ENCODE measurements at places on chromosomes 4 and X.

GRCh38 chr4:38290914-38291313 is 330.7 kb downstream of the PTTG2 start:
- no peak for DNase-seq

DNA sequence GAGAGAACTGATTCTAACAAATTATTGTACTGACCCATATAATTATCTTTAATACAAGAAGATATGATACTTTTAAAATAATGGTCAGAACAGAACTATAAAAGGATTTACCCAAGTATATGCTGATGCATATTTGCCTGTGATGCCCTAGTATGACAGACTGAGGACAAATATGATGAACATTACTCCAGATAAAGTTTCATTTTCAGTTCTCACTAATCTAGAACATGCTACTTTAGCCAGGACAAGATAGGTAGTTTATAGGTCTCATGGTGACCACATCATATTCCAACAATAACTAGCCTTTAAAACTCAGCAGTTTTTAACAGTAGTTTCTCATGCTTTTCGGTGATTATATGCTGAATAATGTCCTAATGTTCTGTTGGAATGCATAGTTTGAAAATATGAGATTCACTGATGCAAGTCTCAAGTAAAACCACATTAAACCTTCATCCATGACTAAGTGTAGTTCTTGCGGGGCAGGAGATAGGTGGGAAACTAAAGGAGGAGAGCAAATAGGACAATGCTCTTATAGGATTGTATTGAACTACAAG is 295.2 kb upstream of the AGA start:
- DNase-seq: no peak

GRCh38 chr4:94406668-94407437 is 44.9 kb upstream of the PDLIM5 start:
- DNase-seq: peak; percentile 26

GRCh38 chrX:50913520-50913919 is 3.0 kb downstream of the BMP15 start:
- DNase-seq: no peak

GRCh38 chr4:11338956-11339782 is 89.5 kb downstream of the HS3ST1 start:
- DNase-seq: no peak

DNA sequence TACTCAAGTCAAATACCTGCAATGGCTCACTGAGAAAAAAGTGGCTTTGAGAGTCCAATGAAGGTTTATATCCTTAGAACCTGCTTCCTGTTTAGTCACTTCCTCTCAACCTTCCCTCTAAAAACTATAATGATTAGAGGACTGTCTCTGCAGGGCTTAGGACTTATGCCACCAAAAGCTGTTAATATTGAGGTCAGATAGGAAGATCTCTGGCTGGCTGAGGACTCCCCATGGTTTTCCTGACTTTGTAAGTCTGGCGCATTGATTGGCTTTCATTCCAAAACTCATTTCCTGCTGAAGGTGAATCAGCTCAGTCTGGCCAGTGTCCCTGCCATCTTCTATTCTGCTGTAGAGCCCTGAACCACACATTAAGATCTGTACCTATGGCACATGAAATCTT is 140.9 kb upstream of the ANK2 start:
- DNase-seq: no peak

- no peak for DNase-seq
These were observed 16.4 kb downstream of the MBNL3 start for GRCh38 chrX:132472397-132472796.

GRCh38 chr4:93061826-93062225 is 758.1 kb downstream of the GRID2 start:
- no peak for DNase-seq

GRCh38 chrX:9071031-9071650 is 37.2 kb upstream of the FAM9B start:
- DNase-seq: no peak

DNA sequence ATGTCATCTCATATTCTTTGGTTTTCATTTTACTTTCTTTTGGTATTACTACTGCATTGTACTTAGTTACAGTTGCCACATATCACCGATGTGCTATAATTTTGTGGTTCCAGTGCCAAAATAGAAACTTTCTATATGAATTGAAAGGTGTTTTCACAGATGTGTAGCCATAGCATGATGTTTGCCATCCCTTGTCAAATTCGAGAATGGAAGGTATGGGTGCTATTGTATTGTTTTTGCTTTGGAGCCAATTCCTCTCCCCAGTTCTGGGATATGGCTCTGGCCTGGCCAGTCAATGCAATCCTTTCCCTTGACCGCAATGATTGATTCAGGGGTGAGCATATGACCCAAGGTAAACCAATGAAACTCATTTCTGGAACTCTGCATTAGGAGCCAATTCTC is 86.2 kb upstream of the RPS6KA3 start:
- no peak for DNase-seq

DNA sequence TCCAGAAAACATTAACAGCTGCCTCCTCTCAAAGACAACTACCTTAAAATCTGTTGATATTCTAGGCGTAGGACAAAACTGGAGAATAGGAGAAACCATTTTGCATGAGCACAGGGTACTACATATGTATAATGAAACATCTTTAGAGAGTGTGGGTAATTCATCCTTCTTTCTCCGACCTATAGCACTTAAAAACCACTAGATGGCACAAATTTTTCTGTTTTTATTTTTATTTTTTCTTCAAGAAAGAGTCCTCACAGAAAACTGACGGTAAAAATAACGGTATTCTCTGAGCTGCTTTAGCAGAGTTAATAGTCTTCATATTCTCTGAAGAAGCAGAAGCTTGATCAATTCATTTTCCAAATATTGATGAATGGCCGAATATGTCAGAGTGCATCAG is 14.6 kb downstream of the SMIM31 start:
- no peak for DNase-seq

DNA sequence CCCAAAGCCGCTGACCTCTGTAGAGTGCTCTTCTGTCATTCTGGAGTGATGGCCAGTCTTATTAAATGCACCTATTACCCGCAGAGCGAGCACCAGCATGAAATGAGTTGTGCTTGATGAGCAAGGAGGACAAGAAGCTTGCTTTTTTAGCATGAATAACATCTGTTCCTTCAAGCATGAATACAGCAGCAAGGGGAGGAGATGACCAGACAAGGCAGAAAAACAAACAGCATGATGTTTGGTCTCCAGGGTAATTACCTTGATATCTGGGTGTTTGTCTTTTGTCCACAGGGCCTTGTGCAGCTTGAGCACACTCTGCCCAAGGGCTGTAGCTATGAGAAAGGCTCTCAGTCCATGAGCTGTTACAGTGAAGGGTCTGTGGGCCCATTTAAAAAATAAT is 324.8 kb upstream of the DDX53 start:
- DNase-seq: no peak

GRCh38 chr4:158243071-158243470 is 32.8 kb downstream of the TMEM144 start:
- DNase-seq: no peak

- no peak for DNase-seq
These were observed 92.1 kb downstream of the SCD5 start for GRCh38 chr4:82706349-82707000.

DNA sequence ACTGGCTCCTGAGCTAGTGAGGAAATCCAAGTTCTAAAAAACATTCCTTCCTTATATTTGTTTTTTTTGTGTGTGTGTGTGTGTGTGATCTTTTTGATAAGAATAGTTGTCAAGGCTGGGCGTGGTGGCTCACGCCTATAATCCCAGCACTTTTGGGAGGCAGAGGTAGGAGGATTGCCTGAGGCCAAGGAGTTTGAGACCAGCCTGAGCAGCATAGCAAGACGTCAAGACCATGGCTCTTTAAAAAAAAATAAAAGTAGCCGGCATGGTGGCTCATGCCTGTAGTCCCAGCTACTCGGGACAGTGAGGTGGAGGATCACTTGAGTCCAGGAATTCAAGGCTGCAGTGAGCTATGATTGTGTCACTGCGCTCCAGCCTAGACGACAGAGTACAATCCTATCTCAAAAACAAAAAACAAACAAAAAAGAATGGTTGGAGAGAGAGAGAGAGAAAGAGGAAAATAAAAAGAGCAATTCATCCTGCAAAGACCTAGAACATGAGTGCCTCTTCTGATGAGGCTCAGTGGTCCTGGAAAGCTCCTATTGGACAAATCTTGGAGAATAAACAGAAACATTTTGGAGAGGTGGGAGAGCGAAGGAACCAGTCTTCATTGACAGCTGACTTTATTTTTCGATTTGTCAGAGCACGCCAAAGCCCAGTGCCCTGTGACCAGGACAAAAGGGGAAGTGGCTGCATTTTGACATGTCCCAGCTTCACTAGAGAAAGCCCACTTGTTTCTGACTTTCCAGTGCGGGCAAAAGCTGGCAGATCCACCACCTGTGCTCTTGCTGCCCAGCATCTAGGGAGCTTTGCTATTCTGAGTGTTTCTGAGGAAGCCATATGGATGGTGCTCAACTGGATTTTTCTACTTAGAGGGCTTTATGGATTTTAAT is 244.7 kb downstream of the PALLD start:
- DNase-seq: no peak

DNA sequence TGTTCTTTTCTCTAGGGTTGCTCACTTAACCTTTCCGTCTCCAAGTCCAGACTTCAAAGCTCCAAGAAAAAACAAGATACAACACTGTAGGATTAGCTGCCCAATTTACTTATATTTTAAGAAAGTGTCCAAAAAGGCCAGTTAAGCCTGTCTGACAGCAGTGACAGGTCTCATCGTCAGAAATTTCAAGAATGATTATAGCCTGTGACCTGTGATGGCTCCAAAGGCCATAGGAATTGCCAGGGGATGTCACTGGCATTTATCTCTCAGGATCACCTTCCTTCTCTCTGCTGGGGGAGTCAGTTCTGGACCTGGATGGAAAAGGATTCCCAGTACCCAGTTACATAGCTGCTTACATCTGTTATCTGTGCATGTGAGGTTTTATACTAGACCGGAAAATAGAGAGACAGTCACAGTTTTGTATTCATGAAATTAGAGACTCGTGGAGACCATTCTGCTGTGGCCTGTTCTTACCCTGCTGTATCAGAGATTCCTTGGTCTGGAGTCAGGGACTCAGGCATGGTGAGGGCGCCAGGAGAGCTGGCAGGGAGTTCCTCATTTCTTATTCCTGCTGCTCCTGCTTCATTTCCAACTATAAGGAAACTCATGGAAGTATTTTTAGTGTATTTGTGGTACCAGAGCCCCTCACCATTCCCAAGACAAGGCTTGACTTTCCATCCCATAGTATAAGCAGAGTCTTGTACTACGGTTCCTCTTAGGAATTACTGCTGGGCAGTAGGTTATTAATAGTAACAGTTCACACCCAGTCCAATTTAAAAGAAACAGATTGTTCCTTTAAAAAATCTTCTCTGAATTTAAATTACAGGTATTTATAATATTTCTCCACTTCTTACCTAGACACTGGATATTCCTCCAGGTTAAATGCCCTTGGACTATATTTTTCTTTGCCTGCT is 220.8 kb downstream of the SHROOM3 start:
- no peak for DNase-seq

GRCh38 chr4:169098532-169098931 is 88.5 kb upstream of the CBR4 start:
- DNase-seq: no peak

DNA sequence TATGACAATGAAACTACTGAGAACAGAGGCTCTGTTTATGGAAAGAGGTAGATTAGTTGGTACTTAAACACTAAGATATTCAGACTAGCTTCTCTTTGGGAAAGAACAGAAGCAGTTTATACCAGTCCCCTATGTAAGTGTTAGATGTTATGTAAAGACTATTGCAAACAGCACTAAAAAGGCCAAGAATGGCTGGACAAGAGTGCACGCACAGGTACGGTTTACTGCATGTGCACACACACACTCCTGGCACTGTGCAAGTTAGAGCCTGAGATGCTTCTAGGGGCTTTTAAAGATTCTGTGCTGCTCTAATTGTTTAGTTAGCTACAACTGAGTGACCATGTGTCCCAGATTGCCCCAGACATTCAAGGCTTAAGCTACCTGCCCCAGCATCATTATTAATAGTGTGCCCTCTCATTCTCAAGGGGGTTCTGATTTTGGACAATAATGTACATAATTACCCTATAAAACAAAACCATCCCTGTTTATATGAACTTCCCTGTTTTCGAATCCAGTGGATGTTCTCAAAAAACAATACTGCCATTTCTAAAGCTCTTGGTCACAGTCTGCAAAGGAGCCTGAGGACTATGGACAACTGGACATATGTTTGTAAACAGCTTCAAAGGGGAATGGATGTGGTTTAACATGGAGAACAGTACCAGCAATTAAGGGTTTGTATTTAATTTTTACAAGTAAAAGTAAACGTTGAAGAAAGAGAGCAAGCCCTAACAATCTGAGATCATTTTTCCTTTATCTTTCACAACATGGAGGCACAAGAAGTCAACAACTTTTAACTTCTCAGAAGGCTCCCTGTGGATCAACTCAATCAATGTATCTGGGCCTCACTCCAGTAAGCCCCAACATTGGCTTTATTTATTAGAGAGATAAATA is 2.0 kb downstream of the SETD7 start:
- no peak for DNase-seq

- DNase-seq: no peak
These were observed 74.0 kb upstream of the BCOR start for GRCh38 chrX:40171513-40172400.

- DNase-seq: no peak
These were observed 29.6 kb upstream of the ERVMER34-1 start for GRCh38 chr4:52780617-52781354.

DNA sequence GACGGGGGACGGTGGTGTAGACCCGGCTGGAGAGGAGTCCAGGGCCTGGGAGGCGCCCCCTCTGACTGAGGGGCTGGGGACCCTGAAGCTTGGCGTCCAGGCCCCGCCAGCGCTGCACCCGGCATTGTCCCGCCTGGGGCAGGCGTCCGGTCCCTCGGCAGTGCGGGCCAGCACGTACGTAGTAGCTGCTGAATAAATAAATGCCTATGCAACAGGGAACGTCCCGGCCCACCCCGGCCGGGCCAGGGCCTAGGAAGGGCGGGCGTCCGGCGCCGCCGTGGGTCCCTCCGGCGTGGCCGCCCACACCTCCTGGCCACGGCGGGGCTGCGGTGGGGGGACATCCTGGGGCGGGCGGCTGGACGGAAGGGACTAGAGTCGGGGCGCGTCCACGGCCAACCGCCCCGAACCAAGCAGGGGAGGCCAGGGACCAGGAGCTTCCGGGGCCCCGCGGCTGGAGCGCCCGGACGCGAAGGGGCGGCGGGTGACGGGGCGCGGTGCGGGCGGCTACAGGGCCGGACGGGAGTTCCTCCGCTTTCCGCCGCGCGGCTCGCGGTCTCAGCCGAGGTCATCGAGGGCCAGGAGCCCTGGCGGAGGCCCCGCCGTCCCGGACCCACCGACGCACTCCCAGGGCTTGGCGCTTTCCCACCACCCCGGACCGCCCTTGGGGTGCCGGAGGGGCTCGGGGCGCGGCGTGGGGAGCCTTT is 886 bp upstream of the WWC2 start:
- DNase-seq: no peak

DNA sequence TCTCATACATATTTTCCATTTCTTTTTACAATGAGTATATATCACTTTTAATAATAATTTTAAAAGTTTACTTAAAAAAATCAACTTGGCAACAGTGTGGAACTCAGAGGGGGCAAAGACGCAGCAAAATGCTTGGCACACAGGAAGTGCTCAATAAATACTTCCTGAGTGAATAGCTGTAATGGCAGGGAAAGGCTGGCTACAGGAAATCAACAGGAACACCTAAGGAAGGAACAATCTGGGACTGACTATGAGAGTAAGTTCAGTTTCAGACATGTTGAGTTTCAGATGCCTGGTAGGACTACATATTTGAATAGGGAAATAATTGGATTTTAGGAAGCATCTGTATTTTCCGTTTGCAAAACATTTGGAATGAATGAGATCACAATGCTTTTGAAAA is 137.6 kb downstream of the SCLT1 start:
- DNase-seq: no peak

Measured in stimulated activated CD8-positive, alpha-beta memory T cell treated with anti-CD3 and anti-CD28 coated beads, Interleukin-7, amount 100 ng/mL, for 48 hours (primary cell).